ENCODE measurements at places on chromosomes 12 and 14.

GRCh38 chr12:33587784-33588712 lies 148.4 kb upstream of the SYT10 start:
- DNase-seq = no peak

GRCh38 chr14:35375558-35376025 lies 29.0 kb downstream of the NFKBIA start:
- DNase-seq = no peak

DNA sequence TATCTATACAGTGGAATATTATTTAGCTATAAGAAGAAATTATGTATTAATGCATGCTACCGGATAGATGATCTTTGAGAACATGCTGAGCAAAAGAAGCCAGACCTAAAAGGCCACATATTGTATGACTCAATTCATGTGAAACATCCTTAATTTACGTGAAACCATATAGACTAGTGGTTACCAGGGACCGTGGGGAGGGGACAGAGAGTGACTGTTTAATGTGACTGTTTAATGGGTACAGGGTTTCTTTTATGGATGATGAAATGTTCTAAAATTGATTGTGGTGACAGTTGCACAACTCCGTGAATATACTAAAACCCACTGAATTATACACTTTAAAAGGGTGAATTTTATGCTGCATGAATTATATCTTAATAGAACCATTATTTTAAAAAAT lies 8.5 kb upstream of the BCL7A start:
- no peak for DNase-seq

GRCh38 chr14:28719130-28719529 lies 47.5 kb upstream of the FOXG1 start:
- no peak for DNase-seq

DNA sequence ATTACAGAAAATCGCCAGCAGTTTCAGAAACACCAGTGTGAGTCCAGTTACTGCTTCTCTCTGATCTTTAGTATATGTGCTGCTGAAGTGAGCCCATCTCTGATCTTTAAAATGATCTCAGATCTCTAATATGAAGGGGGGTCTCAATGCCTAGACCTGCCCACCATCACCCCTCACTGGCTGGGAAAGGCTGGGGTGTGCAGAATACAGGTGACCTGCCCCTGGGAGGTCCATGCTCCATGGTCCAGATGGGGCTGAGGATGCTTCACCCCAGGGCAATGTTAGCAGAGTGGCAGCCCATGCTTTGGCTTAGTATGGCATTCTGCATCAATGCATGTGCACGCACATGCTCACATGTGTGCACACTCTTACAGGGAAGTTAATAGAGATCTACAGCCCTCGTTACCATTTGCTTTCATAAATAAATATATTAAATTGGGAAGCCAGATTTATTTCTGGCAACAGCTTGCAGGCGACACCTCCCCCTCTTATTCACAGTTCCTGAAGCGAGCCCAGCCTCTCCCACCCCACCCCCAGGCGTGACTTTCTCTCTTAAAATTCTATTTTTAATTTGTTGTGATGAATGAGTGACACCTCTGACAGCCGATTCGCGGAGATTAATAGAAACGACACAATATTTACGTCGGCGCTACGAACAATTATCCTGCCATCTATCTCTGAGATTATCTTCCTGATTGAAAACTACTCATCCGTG lies 104.7 kb upstream of the ESRRB start:
- no peak for DNase-seq

Measured in activated CD4-positive, alpha-beta T cell treated with anti-CD3 and anti-CD28 coated beads, Interleukin-10, Interleukin-2, amounts not matched to agents 100 ng/mL and 50 ng/mL, durations not matched to agents 16 hours and 8 hours (primary cell).